ENCODE measurements at places on chromosomes 13 and 19. TPM values are rescaled to one million over a fixed set of nuclear protein-coding genes. Genes with fewer than 3 reads are reported as not detected.

- DNase-seq, result no peak
- H3K4me1 ChIP-seq, result peaks cover 29% of the 10 kb centered on the region
- no peak overlapping the region for H3K4me3 ChIP-seq
- H3K27ac ChIP-seq, result peak overlapping the region; percentile 18
- no peaks in the 10 kb centered on the region for H3K27me3 ChIP-seq
Observed at GRCh38 chr13:99296398-99296797, 10.8 kb downstream of the GPR183 start.

GRCh38 chr13:24624801-24625231, 55.4 kb upstream of the ATP12A start:
- H3K4me3 ChIP-seq, result no peak overlapping the region
- DNase-seq, result peak; percentile 74
- H3K27me3 ChIP-seq, result no peaks in the 10 kb centered on the region
- H3K4me1 ChIP-seq, result no peaks in the 10 kb centered on the region

The MBD3L2 gene
- not detected for total RNA-seq

GRCh38 chr19:42048992-42049391, 21.0 kb downstream of the GRIK5 start:
- no peak overlapping the region for H3K4me3 ChIP-seq
- peaks cover 15% of the 10 kb centered on the region for H3K36me3 ChIP-seq
- DNase-seq, result no peak
- H3K27ac ChIP-seq, result no peak overlapping the region

DNA sequence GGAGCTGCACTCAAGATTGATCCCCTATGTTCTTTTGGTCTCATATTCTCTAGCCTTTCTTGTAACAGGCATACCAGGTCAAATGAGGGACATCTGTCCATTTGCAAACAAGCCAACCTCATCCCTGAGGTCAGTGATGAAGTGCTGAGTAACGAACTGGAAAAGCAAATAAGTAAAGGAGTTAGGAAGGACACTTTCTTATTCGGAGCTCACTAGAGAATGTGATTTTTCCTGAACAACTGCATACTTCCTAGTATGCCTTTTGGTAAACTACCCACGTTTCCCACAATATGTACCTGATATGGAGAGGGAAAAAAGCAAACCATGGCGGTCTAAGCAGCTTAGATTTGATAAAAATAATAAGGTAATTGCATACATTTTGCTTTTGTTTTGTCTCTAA, 91.0 kb upstream of the MYCBP2 start:
- no peaks in the 10 kb centered on the region for H3K4me1 ChIP-seq
- H3K36me3 ChIP-seq, result no peaks in the 10 kb centered on the region
- no peak overlapping the region for H3K27ac ChIP-seq
- no peaks in the 10 kb centered on the region for H3K27me3 ChIP-seq

GRCh38 chr13:44778761-44779484, 202.8 kb upstream of the TSC22D1 start:
- no peaks in the 10 kb centered on the region for H3K4me1 ChIP-seq
- H3K27me3 ChIP-seq, result no peaks in the 10 kb centered on the region
- no peak for DNase-seq
- H3K36me3 ChIP-seq, result no peaks in the 10 kb centered on the region
- H3K27ac ChIP-seq, result no peak overlapping the region
- no peak overlapping the region for H3K4me3 ChIP-seq

The TEX29 gene
- total RNA-seq, result not detected

The MEDAG gene
- 42.1 TPM for total RNA-seq

- no peaks in the 10 kb centered on the region for H3K4me1 ChIP-seq
- peak overlapping the region; percentile 58 for H3K4me3 ChIP-seq
- peaks cover 20% of the 10 kb centered on the region for H3K36me3 ChIP-seq
- H3K27me3 ChIP-seq, result no peaks in the 10 kb centered on the region
Observed at GRCh38 chr19:36837176-36837905, 846 bp downstream of the ZNF790 start.

DNA sequence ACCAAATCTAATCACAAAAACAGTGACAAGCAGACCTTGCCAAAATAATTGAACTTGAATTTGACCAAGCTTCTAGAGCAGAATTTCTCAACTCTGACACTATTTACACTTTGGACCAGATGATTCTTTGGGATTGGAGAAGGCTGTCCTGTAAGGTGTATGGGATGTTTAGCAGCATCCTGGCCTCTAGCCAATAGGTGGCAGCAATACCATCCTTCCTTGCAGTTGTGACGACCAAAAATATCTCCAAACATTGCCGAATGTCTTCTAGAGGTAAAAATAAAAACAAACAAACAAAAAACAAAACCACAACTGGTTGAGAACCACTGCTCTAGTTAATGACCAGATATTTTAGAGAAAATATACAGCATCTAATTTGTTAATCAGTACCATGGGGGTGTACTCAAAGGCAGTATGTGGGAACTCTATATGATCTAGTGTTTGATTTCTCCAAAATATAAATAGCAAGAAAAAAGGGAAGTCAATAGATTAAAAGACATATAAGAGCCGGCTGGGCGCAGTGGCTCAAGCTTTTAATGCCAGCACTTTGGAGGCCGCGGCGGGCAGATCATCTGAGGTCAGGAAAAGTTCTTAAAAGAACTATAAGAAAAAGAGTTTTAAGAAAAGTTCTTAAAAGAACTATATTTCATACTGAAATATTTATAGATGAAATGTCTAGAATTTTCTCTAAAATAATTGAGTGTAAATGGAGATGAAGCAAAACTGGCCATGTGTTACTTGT, 60.9 kb upstream of the ZNF527 start:
- H3K36me3 ChIP-seq, result no peaks in the 10 kb centered on the region
- no peak overlapping the region for H3K4me3 ChIP-seq
- H3K27me3 ChIP-seq, result no peaks in the 10 kb centered on the region
- H3K4me1 ChIP-seq, result peaks cover 10% of the 10 kb centered on the region
- no peak overlapping the region for H3K27ac ChIP-seq

GRCh38 chr13:64078025-64078424, 2662.4 kb upstream of the PCDH20 start:
- no peak for DNase-seq
- no peaks in the 10 kb centered on the region for H3K27me3 ChIP-seq
- no peak overlapping the region for H3K27ac ChIP-seq
- no peak overlapping the region for H3K4me3 ChIP-seq
- no peaks in the 10 kb centered on the region for H3K36me3 ChIP-seq
- H3K4me1 ChIP-seq, result no peaks in the 10 kb centered on the region

DNA sequence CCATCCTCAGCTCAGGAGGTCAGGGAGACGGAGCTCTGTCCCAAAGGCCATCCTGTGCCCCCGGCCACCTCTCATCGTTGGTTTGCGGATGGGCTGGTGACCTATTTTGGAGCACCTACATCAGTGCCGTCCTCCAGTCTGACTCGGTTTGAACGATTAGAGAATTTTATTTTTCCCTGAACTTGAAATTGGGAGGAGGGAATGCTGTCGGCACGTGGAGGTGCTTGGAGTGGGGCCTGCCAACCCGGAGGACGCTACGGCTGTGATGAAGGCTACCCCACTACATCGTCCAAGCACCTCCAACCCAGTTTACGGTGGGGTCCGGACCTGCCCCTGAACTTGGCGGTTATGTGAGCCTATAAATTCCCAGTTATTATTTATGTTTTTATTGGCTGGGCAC, 3.0 kb upstream of the ZNF554 start:
- H3K27me3 ChIP-seq, result no peaks in the 10 kb centered on the region
- H3K4me3 ChIP-seq, result no peak overlapping the region
- no peak for DNase-seq
- H3K36me3 ChIP-seq, result no peaks in the 10 kb centered on the region
- no peak overlapping the region for H3K27ac ChIP-seq

DNA sequence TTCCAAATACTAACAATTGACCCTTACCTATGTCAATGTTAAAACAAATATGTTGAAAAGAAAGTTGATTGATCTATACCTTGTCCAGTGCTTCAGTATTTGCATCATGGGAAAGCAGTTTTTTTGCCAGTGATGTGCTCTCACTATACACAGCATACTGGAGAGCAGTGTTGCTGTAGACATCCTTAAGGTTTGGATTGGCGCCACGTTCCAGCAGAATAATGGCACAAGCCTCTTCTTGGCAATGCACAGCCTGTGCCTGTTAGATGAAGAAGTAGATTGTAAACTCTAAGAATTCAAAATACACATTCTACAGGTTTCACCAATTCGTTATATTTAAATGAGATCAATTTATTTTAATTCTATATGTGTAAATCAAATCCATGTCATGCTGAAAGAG, 43.9 kb upstream of the C1QTNF9B start:
- no peaks in the 10 kb centered on the region for H3K4me1 ChIP-seq
- no peak for DNase-seq
- no peak overlapping the region for H3K27ac ChIP-seq
- no peaks in the 10 kb centered on the region for H3K36me3 ChIP-seq
- H3K4me3 ChIP-seq, result no peak overlapping the region

GRCh38 chr13:67048084-67048820, 181.9 kb downstream of the PCDH9 start:
- no peaks in the 10 kb centered on the region for H3K27me3 ChIP-seq
- no peak overlapping the region for H3K27ac ChIP-seq
- no peaks in the 10 kb centered on the region for H3K4me1 ChIP-seq

DNA sequence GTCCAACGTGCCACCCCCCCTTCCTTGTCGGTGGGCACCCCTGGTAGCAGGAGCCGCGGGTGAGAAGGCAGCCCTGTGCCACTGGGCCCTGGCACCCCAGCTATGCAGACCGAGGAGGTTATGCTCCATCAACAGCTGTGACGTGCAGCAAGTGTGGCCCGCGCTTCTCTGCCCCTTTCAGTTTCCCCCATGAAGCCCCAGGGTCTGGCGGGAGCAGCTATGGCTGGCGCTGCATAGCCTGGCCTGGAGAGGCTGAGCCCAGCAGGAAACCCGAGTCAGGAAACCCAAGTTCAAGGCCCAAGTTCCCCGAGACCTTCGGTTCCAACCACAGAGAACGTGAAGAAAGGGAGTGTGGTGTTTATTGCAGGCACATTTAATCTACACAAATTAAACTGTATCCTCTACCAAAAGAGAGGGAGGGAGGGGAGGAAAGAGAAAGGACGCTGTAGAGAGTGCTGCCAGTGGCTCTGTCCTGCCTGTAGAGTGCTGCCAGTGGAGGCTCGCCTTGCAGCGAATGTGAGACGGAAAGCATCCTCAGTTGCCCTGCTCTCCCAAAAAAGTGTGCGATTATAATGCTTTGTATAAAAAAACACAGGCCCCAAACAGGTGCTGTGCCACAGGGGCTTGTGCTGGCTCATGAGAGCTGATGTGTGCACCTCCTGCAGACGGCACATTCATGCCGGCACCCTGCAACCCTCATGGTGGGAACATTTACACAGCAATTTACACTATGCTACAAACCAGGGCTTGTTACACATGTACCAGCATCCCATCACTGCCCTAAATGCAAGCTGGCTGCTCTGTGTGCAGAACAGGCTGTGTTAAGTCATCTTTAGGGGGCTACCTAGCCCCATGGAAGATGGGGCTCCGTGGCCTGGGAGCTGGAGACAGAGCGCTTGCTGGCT, 16.3 kb downstream of the POP4 start:
- no peaks in the 10 kb centered on the region for H3K4me1 ChIP-seq
- no peak overlapping the region for H3K4me3 ChIP-seq
- no peaks in the 10 kb centered on the region for H3K27me3 ChIP-seq
- no peak for DNase-seq
- no peak overlapping the region for H3K27ac ChIP-seq

DNA sequence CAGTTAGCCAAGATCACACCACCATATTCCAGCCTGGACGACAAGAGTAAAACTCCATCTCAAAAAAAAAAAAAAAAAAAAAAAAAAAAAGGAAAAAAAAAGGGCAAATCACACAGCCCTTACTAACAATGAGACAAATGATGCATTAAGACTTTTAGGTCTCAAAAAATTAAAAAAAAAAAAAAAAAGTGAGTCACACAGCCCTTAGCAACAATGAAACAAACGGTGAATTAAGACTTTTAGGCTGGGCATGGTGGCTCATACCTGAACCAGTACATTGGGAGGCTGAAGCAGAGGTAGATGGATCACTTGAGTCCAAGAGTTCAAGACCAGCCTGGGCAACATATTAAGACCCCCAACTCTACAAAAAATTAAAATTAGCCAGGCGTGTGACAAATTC, 32.4 kb upstream of the EIF3G start:
- H3K27ac ChIP-seq, result no peak overlapping the region
- no peak overlapping the region for H3K4me3 ChIP-seq
- no peaks in the 10 kb centered on the region for H3K4me1 ChIP-seq

The OR4F17 gene
- not detected for total RNA-seq

The OR10H3 gene
- not detected for total RNA-seq

The VSTM1 gene
- total RNA-seq, result not detected

GRCh38 chr19:1094655-1094977, 559 bp downstream of the POLR2E start:
- H3K27ac ChIP-seq, result peak overlapping the region; percentile 87
- no peaks in the 10 kb centered on the region for H3K27me3 ChIP-seq
- H3K4me3 ChIP-seq, result peak overlapping the region; percentile 71
- peaks cover 28% of the 10 kb centered on the region for H3K4me1 ChIP-seq
- peaks cover 15% of the 10 kb centered on the region for H3K36me3 ChIP-seq
- DNase-seq, result no peak

DNA sequence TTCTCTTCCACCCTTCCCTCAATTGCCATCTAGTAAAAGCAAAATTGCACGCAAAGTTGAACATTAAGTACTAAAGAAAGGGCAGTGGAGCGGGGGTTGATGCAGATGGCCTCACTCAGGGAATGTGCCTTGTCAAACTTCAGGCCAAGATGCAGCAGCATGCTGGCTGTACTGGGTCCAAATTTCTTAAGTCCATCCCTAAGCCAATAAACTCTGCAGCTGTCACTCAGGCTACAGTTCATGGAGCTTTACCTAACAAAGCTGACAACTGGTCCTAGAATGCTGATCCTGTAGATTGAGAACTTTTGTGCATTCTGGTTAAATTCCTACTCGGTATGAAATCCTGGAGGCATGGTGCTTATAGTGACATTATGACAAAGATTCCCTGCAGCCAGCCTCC, 88.4 kb downstream of the FOXO1 start:
- no peak for DNase-seq
- H3K27ac ChIP-seq, result no peak overlapping the region
- H3K4me3 ChIP-seq, result no peak overlapping the region
- no peaks in the 10 kb centered on the region for H3K27me3 ChIP-seq
- no peaks in the 10 kb centered on the region for H3K36me3 ChIP-seq

- peaks cover 7% of the 10 kb centered on the region for H3K27me3 ChIP-seq
- no peak overlapping the region for H3K27ac ChIP-seq
- H3K4me1 ChIP-seq, result peaks cover 7% of the 10 kb centered on the region
- peak; percentile 17 for DNase-seq
- no peaks in the 10 kb centered on the region for H3K36me3 ChIP-seq
- H3K4me3 ChIP-seq, result no peak overlapping the region
Observed at GRCh38 chr19:35353635-35354034, 4.6 kb upstream of the FFAR3 start.

Data from sigmoid colon (tissue), 7 donors.